ENCODE measurements at places on chromosomes 11 and 22.

DNA sequence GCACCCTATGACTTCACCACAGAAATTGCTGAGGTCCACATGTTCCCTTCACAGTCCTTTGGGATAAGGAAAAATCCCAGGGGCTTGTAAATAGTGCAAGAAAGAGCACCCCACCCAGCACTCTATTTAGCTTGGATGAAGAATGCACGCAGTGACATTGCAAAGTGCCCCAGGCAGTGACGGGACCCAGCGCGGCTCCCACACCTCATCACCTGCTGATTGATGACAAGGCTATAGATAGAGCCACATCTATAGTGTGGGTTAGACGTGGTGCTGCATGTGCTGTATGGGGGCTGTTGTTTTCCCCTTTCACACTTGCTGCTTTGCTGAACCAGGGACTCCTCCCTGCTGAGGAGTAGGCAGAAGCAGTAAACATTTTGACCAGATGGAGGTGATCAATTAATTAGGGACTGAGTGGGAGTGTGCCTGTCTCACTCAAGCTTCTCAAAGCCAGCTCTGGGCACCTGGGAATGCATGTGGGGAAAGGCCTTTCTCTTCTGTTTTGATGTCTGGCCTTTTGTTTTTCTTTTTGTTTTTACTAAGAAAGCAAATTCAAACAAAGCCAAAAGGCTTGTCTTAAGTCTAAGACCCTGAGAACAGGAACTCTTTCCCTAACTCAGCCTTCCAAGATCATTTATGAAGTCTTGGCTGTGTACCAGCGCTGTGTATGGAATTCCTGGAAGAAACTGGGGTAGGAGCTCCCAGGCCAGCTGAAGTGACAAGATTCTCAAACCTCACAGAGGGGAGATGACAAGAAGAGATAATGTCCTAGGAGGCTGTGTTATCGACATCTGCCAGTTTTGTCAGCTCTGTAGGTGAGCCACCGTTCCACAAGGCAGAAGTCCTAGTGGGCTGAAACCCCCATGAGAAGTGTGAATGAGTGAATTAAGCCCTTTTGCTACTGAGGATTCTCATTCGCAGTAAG lies 219.7 kb downstream of the BARX2 start:
- DNase-seq, result no peak

- DNase-seq, result no peak
Measured at GRCh38 chr11:21069909-21070308, 400.5 kb downstream of the NELL1 start.

DNA sequence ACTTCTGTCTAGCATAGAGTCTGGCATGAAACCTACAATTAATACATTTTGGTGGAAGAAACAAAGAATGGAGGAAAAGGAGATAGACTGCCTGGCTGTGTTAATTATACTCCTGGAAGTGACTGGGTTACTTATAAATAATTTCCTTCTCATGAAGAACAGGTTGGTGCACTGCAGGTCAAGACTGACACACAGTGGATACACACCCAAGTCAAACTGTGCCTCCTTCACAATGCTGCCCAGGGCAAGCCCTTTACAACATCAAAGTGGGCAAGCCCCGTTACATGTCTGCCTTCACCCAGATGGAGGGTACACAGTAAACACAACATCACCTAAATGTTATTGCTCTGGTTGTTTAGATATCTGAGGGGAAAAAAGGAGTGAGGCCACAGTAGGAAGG lies 83.7 kb upstream of the KCNA4 start:
- DNase-seq, result no peak

DNA sequence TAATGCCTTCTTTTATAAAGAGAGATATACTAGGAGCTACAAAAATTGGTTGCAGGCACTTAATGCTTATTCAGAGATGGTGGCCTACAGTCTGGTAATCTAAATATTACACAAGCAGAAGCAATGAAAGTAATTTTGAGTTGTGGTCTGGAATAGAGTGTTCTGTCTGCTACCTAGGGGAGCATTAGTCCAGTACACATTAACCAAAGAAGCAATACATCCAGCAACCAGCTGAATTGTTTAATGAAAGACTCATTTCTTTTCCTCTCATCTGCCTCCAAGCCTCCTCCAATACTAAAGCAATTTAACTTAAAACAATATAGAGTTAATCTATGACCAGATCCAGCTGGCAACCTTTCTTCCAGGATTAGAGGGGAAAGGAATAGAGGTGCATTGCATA lies 877.1 kb upstream of the CNTN5 start:
- no peak for DNase-seq

- DNase-seq, result no peak
Measured at GRCh38 chr22:49147617-49148175, 680.0 kb downstream of the BRD1 start.

GRCh38 chr22:40179526-40179925 lies 1.8 kb downstream of the TNRC6B start:
- no peak for DNase-seq

DNA sequence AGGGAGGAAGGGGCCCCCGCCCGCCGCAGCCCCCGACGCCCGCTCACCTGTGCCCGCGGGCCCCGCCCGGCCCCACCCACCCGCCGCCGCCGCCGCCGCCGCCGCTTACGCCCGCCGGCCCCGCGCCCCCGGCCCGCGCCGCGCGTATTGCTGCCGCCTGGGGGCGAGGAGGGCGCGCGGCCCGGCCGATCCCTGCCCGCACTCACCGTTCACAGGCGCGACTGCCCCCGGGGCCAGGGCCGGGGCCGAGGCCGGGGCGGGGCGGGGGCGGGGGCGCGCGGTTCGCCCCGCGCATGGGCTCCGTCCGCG lies 212 bp downstream of the HRAS start:
- no peak for DNase-seq

GRCh38 chr11:35781861-35782470 lies 119.4 kb downstream of the TRIM44 start:
- no peak for DNase-seq

DNA sequence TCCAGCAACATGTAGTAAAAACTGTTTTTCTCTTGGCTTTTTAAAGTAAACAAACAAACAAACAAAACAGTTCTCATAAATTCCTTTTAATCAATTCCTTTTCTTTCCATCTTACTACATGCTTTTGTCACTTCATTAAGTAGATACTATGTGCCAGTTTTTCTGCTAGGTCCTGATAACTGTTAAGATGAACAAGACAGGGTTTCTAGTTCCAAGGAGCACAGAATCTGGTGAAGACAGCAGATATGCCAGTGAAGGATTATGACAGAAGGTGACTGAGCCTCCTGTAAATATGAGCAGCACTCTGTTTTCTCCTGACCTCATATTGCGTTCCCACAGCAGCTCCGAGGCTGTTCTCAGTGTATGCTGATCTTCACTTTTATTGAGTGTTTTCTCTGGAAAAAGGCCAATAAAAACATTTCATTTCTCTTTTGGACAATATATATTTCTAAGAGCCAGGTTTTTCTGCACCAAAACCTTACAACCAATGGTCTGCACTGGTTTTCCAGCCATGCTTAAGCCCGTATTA lies 45.8 kb downstream of the HEPHL1 start:
- DNase-seq, result no peak

DNA sequence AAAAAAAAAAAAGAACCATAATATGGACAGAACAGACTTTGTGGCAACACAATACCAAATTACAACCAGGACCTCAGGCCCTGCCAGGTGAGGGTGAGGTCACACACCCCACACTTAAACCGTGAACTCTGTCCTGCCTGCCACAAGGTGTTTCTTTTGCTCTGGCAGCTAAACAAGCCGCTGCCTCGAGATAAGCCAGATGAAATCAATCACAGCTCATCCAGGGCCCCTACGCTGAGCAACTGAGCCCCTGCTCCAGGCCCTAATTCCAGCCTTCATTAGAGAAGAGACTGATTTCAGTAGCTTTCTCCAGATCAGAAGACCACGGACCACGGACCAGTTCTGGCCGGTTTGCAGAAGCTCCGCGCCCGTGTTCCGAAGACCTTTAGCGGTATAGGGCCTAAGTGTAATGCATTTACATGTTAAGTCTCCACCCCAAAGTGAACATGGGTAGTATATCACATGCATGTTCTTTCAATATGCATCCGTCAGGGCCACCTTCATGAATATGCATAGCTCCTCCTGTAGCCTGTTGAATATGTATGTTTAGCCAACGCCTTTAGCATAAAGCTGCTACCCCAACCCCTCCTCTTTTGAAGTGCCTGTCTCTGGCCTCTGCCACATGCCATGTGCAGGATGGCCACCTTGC lies 14.8 kb upstream of the RAC2 start:
- no peak for DNase-seq

GRCh38 chr11:79108851-79109250 lies 332.0 kb downstream of the TENM4 start:
- no peak for DNase-seq

DNA sequence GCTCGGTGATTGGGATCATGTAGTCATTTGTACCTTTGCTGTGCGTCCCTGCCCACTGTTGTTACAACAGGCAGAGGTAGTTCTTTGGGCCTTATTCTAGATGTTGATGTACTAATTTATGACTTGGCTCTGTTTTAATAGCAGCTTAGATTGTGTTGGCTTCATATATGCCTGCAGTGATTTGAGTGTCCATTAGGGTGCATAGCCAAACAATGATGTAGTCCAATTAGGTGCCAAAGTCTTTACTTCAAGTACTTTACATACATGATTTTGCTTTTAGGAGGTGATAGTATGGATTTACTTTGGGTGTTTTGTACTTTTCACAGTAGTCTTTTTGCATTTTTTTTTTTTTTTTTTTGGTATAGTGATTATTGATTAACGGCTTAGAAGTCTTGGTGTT lies 46.4 kb downstream of the PPP6R3 start:
- no peak for DNase-seq

DNA sequence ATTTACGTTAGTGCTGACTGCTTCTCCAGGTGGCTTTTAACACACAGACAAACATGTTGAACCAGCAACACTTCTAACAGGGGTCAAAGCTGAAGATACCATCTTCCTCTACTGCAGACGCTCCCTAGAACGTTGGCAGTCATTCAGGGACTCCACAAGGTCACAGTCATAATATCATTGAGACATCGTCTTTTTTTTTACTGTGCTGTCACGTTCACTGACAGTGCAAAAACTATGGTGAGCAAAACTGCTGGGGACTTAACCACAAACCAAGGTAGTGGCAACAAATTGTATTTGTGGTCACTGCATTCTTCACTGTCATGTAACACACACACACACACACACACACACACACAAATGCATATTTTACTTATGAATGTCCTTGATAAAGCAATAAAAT lies 244.9 kb downstream of the CASP12 start:
- peak; percentile 4 for DNase-seq

All from CD4-positive, alpha-beta memory T cell (primary cell).